ENCODE measurements at places on chromosomes 6 and 20. TPM values are rescaled to one million over a fixed set of nuclear protein-coding genes. Genes with fewer than 3 reads are reported as not detected.

The LTV1 gene
- total RNA-seq = 16.4 TPM

The PDYN gene
- total RNA-seq = not detected

The SLC35B3 gene
- 19.2 TPM for total RNA-seq

The AGER gene
- total RNA-seq = 0.60 TPM

The CPNE1 gene
- total RNA-seq = 83.7 TPM

The BEND3 gene
- total RNA-seq = 3.1 TPM

The ZC3H12D gene
- not detected for total RNA-seq

The MATN4 gene
- total RNA-seq = under 0.01 TPM

The STX16 gene
- 25.5 TPM for total RNA-seq

The SLC22A16 gene
- total RNA-seq = under 0.01 TPM

The DUSP15 gene
- 1.3 TPM for total RNA-seq

The ADGRB3 gene
- not detected for total RNA-seq

The POM121L2 gene
- total RNA-seq = not detected

The DEF6 gene
- 0.33 TPM for total RNA-seq

The SYCP2 gene
- 3.1 TPM for total RNA-seq

The VSX1 gene
- total RNA-seq = not detected

The STMN3 gene
- 0.76 TPM for total RNA-seq

The C6orf52 gene
- total RNA-seq = not detected

The CALHM4 gene
- total RNA-seq = 0.11 TPM

The DEFB124 gene
- not detected for total RNA-seq

The FAM209A gene
- 0.17 TPM for total RNA-seq

The MRAP2 gene
- 8.9 TPM for total RNA-seq

The MYB gene
- not detected for total RNA-seq

The KIF3B gene
- 37.0 TPM for total RNA-seq

The HRH3 gene
- total RNA-seq = not detected

The DACT2 gene
- not detected for total RNA-seq

The GMPR gene
- 15.4 TPM for total RNA-seq

The SLC17A2 gene
- not detected for total RNA-seq

Measured in dermis lymphatic vessel endothelial cell (primary cell).